ENCODE measurements at places on chromosomes 4 and X. TPM values are rescaled to one million over a fixed set of nuclear protein-coding genes. Genes with fewer than 3 reads are reported as not detected.

GRCh38 chr4:11495818-11496217, 67.1 kb upstream of the HS3ST1 start:
- DNase-seq, result no peak

DNA sequence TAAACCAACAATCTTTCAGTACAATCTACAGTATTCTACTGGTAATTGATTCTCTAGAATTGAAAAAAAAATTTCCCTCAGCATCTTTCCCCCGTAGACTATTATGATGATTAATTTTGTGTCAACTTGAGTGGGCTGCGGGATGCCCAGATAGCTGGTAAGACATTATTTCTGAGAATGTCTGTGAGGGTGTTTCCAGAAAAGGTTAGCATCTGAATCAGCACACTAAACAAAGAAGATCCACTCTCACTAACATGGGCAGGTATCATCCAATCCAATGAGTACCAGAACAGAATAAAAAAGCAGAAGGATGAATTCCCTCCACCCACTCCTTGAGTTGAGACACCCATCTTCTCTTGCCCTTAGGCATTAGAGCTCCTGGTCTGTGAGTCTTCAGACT, 186.1 kb upstream of the MAB21L2 start:
- DNase-seq, result no peak

The PNMA3 gene
- total RNA-seq, result 0.07 TPM

DNA sequence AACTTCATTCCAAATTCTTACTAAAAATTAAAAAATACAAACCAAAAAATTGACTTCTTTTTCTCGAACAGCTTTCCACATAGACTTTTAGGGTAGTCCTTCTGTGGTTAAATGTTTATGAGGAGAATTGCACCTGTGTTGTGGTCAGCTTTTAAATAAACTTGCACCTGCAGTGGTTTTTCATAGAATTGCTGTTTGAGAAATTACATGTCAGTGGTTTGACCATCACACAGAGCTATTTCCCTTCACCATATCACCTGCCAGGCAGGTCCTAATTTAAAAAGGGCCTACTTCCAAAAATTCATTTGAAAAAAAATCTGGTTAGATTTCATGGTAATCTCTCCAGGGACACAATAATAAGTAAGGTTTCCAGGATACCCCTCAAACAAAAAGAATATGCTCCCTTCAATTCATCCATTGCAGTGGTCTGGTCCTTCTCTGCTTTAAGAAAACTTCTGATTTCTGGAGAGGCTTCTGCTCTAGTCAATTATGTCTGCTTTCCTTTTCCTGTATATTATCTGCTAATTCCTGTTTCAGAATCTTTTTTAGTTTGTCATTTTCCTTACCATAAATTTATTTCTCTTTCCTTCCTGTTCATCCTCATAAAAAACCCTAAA, 9.8 kb upstream of the UTP3 start:
- no peak for DNase-seq

The ITGB1BP2 gene
- total RNA-seq, result 1.00 TPM

- no peak for DNase-seq
Measured at GRCh38 chrX:20412871-20413486, 146.3 kb upstream of the RPS6KA3 start.

GRCh38 chr4:28842271-28842670, 1877.9 kb upstream of the PCDH7 start:
- DNase-seq, result no peak

DNA sequence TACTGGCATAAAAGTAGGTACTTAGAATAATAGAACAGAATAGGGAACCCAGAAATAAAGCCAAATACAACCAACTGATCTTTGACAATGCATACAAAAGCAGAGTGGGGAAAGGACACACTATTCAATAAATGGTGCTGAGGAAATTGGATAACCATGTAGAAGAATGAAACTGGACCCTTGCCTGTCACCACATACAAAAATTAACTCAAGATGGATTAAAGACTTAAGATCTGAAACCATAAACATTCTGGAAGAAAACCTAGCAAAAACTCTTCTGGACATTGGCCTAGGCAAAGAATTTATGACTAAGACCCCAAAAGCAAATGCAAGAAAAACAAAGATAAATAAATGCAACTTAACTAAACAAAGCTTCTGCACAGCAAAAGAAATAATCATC, 45.6 kb downstream of the ARFIP1 start:
- DNase-seq, result no peak

GRCh38 chr4:96354036-96354712, 514.3 kb downstream of the PDHA2 start:
- no peak for DNase-seq

DNA sequence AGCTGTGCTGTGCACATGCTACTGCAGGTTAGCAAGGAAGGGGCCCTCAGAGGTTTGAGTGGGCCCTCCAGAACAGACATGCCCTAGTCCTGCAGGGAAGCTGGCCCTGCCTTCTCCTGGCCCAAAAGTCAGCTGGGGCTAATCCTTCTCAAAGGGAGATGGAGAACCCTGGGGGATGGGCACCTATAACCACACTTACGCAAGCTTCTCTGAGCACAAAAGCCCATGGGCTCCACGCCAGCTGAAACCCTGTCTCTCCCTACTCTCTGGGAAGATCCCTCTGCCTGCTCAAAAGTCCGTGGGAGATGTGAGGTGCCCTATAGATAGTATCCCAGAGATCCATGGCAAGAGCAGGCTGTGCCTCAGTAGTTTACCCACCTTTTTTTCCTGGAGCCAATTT, 58.9 kb upstream of the DKK2 start:
- DNase-seq, result no peak

- DNase-seq, result no peak
Measured at GRCh38 chr4:102411408-102411807, 66.1 kb upstream of the SLC39A8 start.

The TMEM47 gene
- 2.3 TPM for total RNA-seq

The CSN1S1 gene
- total RNA-seq, result not detected

DNA sequence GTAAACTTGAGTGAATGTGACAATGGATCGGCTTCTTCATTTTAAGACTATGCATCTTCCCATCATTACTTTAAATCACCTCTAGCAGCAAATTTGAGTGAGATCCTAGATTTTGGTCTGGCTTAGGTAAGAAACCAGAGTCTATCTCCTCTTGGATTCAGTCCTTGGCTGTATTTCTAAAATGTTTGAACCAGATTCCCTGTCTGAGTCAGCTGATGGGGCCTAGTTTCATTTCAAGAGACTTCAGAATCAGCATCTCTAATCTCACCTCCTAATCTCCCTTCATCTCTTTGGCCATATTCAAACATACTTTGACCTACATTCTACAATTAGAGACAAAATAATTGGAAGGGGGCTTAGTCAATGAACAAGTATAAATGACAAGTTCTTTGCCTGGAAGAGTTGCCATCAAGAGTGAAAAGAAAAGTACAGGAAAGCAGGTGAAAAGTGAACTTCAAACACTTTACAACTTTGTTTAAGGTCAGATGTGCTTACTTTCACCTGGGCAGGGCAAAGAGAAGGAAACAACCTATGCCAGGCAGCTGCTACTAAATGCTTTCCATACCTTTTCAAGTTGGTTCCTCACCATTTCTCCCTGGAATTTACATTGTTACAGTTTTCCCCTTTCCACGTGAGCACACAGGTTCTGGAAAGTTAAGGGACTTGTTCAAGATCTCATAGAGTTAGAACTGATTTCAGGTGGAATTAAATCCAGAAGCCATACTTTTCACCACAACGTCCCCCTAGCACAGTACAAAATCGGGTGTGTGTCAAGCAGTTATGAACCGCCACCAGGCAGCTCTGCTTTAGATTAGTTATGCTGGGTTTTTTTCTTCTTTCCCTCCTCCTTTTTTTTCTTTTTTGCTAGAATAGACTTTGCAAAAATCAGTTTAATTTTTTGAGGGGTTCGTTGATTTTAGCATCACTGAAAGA, 30.7 kb upstream of the PITX2 start:
- no peak for DNase-seq

The WDR17 gene
- 1.1 TPM for total RNA-seq

The SERTM2 gene
- total RNA-seq, result 0.20 TPM

The ARHGAP6 gene
- total RNA-seq, result 0.70 TPM

The CT45A10 gene
- 42.2 TPM for total RNA-seq

- DNase-seq, result no peak
Measured at GRCh38 chr4:11228530-11228929, 200.2 kb downstream of the HS3ST1 start.

DNA sequence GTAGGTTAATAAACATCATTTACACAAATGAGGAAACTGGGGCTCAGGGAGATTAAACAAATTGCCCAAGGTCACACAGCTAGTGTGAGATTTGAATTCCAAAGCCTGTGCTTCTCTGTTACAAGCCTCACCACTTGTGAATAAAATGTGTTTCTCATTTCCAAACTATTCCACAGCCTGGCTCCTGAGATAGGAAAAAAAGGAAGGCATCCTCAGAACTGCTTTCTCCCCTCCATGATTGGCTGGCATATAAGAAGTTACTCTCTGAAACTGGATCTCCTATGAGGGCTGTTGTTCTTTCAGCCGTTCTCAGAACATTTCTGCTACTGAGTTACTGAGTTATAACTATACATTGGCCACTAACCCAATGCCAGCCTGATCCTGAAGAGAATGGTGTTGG, 237.9 kb downstream of the MAML3 start:
- no peak for DNase-seq

GRCh38 chr4:162285753-162286152, 122.0 kb upstream of the FSTL5 start:
- no peak for DNase-seq

DNA sequence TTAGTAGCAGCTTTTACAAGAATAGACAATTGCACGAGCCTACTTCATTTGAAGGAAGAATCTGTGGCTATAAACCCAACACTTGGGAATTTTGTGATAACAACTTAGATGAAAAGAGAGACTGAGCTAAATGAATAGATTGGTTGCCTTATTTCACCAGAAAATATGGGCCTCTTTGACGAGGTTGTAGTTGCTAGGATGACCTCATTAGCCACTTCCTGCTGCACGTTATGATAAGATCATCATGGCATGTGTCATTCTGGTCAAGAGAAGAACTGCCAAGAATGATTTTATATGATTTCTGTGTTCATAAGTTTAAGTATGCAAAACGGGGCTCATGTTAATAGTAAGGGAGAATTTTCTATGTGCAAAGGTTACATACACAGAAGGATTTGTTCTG, 321.9 kb upstream of the GIMD1 start:
- DNase-seq, result peak; percentile 73

The PPP2R3B gene
- total RNA-seq, result 13.8 TPM

The OTC gene
- not detected for total RNA-seq

- no peak for DNase-seq
Measured at GRCh38 chr4:38500433-38500832, 163.6 kb upstream of the KLF3 start.

DNA sequence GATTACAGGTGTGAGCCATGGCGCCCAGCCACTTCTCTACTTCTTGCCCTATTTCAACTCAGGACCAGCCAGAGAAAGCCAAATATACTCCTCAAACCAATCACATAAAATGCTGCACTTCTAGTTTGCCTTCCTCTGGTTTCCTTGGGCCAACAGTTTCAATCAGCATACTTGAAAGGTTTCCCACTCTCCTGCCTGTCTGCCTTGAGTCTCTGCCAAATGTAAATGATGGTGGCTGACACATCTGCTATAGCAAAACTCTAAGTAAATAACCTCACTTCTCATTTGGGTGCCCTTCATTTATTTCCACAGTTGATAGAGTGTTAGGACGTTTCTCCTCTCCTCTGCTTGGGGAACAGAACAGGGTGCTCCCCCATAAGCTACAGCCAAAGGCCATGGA, 36.4 kb upstream of the PPA2 start:
- no peak for DNase-seq

DNA sequence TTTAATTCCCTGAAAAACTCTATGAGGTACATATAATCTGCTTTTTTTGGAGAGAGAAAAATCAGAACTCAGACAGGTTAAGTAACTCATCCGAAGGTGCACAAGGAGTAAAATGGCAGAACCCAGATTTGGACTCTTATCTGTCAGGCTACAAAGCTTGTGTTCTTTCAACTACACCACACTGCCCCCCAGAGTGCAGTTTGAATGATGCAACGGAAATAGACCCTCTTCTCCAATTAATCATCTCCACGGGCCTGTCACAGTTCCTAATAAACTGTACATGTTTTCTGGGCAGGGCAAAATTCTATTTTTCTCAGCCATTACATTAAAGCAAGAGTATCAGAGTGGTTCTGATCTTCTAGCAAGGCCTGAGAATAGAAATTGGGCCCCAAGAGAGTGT, 35.3 kb upstream of the DCX start:
- peak; percentile 2 for DNase-seq

DNA sequence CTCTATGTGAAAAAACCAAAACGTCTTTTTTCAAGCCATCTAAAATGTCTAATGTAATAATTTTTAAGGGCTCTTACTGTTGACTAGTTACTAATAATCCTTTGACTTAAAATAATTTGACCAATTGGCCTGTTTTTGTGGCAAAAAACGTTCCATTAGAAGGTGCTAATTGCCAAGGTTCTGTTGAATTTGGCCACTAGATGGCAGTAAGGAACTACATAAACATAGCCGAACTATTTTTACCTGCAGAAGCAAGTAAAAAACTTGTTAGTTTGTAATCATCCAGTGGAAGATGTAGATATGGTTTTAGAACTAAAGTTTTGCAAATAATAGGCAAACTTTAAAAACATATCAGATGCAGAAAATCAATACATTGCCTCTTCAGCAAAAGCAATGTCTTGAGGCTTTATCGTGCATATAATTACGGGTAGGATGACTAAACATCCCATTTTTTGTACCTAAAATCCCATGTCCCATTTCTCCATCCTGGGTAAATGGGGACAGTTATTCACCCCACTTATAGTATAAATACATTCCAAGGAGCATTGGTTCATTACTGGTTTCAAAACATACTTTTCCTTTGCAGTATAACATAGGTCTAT, 57.6 kb downstream of the PROM1 start:
- peak; percentile 28 for DNase-seq

GRCh38 chrX:69179380-69179911, 14.2 kb upstream of the PJA1 start:
- no peak for DNase-seq

GRCh38 chrX:7262551-7262950, 114.6 kb upstream of the PUDP start:
- no peak for DNase-seq

Measured in HT1080 (cell line).